ENCODE measurements at places on chromosomes 5 and 9. TPM values are rescaled to one million over a fixed set of nuclear protein-coding genes. Genes with fewer than 3 reads are reported as not detected.

DNA sequence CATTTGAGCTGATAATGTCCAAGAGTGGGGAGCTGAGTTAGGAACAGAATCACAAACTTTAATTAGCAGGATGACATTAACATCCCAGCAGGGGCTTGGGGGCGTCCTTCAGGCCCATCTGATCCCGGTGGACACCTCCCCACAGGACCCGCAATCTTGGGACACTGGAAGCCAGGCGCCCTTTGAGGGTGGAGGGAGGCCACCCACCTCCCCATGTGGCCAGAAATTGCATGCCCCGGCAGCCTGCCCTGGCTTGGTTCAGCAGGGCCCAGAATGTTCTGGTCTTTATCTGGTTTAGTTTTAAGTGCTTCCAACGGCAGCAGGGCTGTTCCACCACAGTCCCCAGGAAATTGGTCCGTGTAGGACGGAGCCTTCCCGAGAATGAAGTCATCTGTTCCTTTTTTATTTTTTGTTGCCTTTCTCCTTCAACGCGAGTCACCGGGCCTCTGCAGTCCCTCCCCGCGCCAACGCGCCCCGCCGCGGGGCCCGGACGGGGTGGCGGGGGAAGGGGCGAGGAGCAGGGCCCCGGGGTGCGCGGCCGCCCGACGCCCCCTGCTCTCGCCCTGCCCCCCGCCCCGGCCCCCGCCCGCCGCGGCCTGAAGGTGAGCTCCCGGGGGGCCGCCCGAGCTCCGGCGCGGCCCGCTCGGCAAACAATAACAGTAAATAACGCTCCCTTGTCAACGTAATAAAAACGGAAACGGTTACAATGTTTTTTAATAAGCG, 207.9 kb downstream of the C9orf50 start:
- H3K4me3 ChIP-seq = peak overlapping the region; percentile 31
- H3K36me3 ChIP-seq = no peaks in the 10 kb centered on the region
- peak overlapping the region; percentile 96 for H3K27ac ChIP-seq
- peaks cover 15% of the 10 kb centered on the region for H3K4me1 ChIP-seq

- no peak for DNase-seq
- H3K27me3 ChIP-seq = no peaks in the 10 kb centered on the region
- H3K4me3 ChIP-seq = no peak overlapping the region
- no peaks in the 10 kb centered on the region for H3K36me3 ChIP-seq
- H3K27ac ChIP-seq = no peak overlapping the region
Observed at GRCh38 chr5:78923622-78923970, 61.5 kb downstream of the ARSB start.

- H3K27me3 ChIP-seq = no peaks in the 10 kb centered on the region
- no peak overlapping the region for H3K27ac ChIP-seq
- H3K4me1 ChIP-seq = no peaks in the 10 kb centered on the region
- DNase-seq = no peak
- H3K36me3 ChIP-seq = no peaks in the 10 kb centered on the region
- no peak overlapping the region for H3K4me3 ChIP-seq
Observed at GRCh38 chr9:6968271-6968670, 210.5 kb downstream of the KDM4C start.

SPINK6 gene
- total RNA-seq = not detected

CCDC192 gene
- not detected for total RNA-seq
